Body of pancreas (tissue), 4 donors: ENCODE measurements at places on chromosomes 6 and 20. TPM values are rescaled to one million over a fixed set of nuclear protein-coding genes. Genes with fewer than 3 reads are reported as not detected.

The SYCP2L gene
- total RNA-seq, result 3.3 TPM

The HLA-DOB gene
- not detected for total RNA-seq

The AGER gene
- 4.9 TPM for total RNA-seq

The MKKS gene
- 5.3 TPM for total RNA-seq

DNA sequence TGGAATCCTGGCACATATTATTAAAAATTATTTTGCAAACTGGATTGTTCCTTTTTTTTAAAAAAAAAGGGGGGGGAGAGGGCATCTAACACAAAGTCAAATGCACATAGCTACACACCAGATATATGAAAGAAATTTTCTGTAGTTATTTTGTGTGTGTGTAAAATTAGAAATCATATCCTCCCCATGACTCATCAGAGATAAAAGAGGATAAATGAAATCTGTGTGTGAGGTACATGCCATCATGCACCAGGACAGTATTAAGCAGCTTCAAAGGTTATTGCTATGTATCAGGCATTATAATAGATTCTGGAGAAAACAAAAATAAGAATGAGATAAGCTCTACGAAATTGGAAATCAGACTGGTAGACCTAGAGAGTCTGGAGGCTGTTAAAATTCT is 5.2 kb downstream of the BTBD9 start:
- H3K4me1 ChIP-seq, result peaks cover 11% of the 10 kb centered on the region
- no peak overlapping the region for H3K4me3 ChIP-seq
- H3K27me3 ChIP-seq, result no peaks in the 10 kb centered on the region

- H3K4me1 ChIP-seq, result peaks cover 26% of the 10 kb centered on the region
- DNase-seq, result no peak
- no peaks in the 10 kb centered on the region for H3K27me3 ChIP-seq
- no peak overlapping the region for H3K27ac ChIP-seq
Observed at GRCh38 chr6:105760746-105761145, 325.4 kb upstream of the PRDM1 start.

DNA sequence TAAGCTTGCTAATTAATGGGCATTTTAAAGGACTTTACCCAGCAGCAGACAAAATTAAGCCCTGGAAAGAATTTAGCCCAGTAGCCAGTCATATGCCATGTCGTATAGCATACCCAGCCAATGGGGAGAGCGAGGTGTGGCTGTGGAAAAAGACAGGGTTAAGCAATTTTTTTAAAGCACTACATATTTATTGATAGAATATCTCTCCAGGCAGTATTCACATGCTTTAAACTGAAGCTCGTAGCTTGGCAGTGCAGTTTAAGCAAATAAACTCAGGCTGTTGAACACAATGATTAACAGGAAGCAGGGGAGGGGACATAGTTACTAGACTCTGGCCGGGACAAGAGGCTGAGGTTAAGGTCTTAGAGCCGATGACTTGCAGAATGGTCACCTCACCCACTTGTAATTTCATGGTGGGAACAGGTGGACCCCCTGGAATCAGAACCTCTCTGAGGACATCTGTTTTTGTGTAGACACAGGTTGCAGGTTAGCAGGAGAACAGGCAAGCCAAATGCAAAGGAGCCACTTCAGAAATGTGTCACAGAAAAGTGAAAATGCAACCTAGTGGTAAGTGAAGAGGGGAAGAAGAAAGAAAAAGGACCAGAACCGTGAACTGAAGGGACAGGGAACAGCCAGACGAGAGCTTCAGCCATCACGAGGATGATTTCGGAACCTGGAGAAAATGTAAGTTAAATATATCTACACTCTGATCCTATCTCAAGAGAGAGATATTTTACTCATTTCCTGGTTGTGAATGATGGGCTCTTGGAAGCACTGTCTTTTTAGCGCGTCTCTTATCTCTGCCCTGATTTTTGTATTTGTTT is 7.2 kb downstream of the GCNT2 start:
- peak overlapping the region; percentile 82 for H3K27ac ChIP-seq
- DNase-seq, result peak; percentile 45
- H3K4me1 ChIP-seq, result peaks cover 23% of the 10 kb centered on the region
- H3K27me3 ChIP-seq, result no peaks in the 10 kb centered on the region
- peak overlapping the region; percentile 24 for H3K4me3 ChIP-seq
